ENCODE measurements at places on chromosomes 13 and 19.

DNA sequence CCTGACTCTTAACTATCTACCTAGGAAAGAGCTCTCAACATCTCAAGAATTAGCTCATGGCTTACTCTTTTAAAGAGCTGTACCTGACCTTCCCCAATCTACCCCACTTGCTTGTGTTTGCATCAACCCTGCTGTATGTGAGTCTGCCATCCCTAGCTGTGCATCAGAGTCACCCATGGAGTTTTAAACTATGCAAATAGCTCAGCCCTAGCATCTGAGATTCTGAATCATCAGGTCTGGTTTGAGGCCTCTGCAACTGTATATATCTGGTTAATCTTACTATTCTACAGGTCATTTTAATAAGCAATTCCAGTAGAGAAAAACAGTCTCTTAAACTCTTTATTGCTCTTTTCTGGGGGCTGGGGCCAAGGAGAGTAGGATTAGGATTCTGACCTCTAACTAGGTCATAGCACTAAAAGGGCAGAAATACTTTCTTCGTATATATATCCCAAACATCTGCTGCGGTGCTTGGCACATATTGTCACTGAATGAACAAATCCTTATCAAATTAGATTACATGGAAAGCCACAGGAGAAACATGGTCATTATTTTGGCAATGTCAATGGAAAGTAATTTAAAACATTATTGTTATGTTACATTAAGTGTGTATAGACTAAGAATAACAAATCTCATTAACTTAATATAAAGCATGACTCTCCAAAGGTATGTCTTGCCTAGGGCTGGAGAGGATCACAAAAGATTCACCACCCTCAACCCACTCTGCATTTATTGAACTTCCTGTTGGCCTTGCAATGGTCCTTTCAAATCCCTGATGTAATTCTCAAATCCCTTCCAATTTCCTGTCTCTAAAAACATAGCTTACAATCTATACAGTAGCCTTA, 232.2 kb downstream of the DACH1 start:
- no peak for DNase-seq

DNA sequence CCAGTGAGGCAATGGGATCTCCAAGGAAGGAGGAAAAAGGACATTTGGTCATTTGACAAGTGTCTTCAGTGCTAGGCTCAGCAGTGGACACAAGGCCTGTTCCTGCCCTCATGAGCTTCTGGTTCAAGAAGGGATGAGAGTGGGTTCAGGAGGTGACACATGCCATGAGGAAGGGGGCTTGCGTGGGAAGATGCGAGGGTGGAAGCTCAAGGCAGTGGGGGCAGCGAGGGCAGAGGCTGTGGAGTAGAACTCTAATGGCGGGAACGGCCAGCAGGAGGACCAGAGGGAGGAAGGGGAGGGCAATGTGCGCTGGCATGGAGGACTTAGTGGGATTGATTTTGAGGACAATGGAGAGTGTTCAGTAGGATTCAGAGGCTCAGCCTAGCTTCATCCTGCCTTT, 3.3 kb downstream of the PIK3R2 start:
- DNase-seq, result no peak

DNA sequence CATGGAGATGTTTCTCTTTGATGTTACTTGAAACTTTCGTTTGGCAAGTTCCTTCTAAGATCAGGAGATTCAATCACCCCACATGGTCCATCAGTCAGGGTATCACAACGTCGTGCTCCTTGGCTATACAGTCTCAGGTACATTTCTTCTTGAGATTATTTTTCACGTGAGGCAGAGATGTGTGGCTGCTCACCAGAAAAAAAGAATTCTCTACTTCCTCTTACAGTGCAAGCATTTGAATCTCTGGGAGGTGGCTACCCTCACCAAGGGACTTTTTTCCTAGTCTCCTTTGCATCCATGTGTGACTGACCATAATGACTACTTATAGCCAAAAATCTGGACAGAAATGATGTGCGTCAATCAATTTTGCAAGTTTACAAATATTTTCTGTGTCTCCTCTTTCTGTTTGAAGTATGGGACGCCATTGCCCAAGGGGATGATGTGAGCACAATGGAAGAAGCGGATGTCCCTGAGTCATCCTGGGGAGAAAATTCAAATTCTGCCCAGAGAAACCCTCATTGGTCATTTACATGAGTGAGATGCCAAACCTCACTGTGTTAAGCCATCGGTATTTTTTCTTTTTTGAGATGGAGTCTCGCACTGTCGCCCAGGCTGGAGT, 8.6 kb upstream of the LAIR2 start:
- DNase-seq, result no peak

DNA sequence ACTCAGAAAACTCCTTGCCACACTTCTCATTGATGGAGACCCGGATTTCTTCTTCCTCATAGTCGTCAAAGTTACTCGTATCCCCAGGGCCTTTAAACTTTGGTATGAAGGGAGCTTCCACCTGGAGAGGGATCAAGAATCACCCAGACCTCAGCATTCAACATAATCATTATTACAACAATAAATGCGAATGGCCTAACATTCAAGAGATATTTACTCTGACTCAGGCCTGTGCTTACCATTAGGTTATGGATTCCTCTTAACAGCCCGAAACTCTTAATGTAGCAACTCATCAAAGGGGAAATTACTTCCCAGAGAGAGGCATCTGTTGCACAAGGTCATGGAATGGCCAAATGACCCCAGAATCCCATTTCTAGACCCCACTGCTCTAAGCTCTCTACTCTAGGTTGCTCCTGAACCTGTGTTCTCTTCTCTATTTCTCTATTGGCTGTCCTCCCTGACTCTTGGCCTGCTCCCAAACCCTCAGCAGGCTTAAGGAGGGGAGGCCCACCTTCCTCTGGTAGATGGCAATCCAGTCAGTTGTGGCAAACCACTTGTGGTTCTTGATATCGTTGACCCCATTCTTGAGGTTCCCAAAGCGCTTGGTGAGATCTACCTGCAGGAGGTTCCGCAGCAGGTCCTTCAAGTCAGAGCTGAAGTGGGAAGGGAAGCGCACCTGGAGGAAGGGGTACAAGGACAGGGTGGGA, 2.7 kb upstream of the SAMD1 start:
- DNase-seq, result no peak

DNA sequence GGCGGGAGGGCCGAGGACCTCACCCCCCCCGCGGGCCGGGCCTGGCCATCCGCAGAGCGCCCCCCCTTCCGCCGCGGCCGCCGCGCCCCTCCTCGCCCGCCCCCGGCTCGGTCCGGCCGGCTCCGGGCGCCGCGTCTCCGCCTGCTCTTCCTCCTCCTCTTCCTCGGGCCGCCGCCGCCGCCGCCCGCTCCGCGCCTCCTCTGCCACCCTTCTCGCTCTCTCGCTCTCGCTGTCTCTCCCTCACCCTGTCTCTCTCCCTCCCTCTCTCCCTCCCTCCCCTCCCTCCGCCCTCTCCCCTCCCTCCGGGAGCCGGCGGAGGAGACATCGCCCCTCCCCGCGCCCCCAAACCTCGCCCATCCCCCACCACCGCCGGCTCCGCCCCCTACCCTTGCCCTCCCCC, at the start of gene SHANK1:
Gene SHANK1, minus strand, starts transcription at position 237 of the 400 bp plus-strand sequence. CDS start 2,883 bp downstream, outside the sequence.
- DNase-seq, result no peak

DNA sequence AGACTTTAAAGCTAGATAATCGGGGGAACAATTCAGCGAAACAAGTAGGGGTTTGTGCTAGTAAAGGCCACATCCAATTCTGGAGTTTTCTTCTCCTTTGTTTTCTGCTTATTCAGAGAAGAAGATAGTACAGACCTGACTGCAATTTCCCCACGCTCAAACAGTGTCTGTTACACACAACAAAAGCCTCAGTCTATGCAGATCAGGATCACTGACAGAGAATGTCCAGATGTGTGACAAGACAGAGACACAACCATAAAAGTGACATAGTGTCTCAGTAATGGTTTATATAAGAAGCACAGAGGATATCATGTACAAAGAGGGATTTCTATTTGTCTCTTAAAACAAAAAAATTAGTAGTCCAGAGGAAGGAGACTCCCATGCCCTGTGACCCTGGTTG, 70.7 kb upstream of the GTF3A start:
- no peak for DNase-seq

- no peak for DNase-seq
Measured at GRCh38 chr13:40351537-40352379, 314.7 kb downstream of the FOXO1 start.

- no peak for DNase-seq
Measured at GRCh38 chr13:98890186-98890585, 87.7 kb downstream of the DOCK9 start.

- DNase-seq, result no peak
Measured at GRCh38 chr19:41098762-41099161, 10.5 kb downstream of the CYP2A13 start.

- no peak for DNase-seq
Measured at GRCh38 chr19:51691584-51692428, 1.3 kb upstream of the SPACA6 start.

DNA sequence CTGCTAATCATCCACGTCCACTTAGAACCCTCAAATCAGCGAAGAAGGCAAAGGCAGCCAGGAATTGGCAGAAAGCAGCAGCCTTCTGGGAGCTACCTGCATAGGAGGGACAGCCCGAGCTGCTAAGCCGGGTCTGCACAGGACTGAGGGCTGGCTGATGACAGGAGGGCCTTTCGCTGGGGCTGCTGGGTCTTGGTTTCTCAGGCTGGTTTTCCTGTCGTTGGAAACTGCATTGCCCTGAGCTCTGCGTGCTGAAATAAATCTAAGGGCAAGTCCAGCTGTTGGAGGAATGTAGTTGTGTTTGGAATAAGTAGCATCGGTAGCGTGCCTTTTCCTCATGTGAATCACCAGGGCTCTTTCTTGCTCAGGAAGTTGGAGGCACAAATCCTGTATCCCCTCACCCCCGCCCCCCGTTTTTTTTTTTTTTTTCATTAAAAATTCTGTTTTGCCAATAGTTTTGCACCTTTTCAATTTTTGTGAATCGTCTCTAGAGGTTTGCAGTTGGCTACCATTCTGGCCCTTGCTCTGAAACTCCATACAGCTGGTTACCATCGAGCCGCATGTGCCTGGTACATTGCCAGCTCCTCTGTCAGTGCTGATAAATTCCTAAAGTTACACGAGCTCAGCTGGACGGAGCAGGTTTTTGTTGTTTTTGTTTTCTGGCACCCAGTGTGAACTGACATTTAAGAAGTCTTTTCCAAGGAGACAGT, 193.9 kb upstream of the RNF113B start:
- DNase-seq, result no peak

DNA sequence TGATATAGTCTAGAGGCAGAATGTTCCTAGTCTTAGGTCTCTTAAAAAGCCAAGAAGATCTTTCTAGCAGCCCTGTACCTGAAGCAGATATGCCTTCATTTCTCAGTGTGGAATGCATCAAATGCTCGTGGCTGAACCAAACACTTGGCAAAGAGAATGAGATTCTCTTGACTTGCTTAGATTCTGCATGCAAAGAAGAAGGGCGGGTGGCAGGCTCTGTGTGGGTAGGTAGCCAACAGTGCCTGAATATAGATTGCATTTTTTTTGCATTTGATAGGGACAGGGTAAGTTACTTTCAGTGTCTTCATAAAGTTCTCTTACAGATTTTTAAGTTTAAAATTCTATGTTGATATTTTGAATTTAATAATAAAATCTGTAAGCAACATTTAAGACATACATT, 27.3 kb downstream of the IFT88 start:
- no peak for DNase-seq

DNA sequence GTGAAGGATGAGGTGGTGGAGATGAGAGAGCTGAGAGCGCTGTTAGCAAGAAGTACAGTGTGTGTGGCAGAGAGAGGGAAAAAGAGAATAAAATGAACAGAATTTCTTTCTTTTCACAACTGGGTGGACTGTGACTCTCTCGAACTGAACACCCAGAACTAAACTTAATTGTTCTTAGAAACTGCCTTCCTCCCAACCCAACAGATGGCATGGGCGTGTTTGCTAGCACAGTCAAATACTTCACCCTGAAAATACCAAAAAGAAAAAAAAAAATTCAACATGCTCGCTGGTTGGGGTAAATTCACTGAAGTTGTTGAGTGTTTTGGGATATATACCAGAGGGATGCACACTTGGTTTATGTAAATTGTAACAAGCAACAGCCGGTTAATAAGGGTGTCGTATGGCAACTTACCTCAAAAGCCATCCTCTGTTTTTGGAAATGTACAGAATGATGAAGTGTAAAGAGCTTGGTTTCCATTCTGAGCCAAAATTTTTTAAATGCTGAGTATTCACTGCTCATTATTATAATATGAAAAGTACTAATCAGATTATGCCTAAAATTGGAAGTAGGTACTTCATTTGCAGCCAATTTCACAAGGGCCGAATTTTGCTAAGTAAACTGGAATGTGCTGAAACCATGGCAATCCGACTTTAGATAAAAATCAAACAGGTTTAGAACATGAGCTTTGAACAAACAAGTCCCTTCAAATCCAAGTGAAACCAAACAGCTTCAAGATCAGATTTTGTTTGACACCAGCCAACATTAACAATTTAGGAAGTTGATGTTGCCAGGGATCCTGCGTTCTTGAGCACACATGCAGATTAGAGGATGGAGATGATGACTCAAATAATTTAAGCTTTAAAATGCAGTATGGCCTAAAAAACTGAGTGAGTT, 115.8 kb downstream of the ZIC5 start:
- DNase-seq, result no peak

- DNase-seq, result no peak
Measured at GRCh38 chr19:19224150-19224851, 12.5 kb downstream of the NCAN start.

GRCh38 chr13:35343417-35343816, 133.1 kb downstream of the MAB21L1 start:
- DNase-seq, result no peak

DNA sequence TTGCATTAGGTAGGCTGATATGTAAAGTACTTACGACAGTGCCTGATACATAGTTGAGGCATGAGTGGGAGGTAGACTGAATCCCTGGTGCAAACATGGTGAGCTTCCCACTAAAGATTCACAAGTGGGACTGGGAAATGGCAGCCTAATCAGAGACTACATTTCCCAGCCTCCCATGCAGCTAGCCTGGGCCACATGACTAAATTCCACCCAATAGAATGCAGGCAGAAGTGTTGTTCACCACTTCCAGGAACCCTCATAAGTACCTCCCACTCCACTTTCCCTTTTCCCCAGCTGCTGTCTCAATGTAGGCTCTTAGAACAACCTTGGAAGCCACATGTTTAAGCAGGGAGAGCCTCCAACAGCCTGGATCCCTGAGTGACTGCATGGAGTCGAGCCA, 104.9 kb downstream of the CACNA1A start:
- DNase-seq, result no peak

- no peak for DNase-seq
Measured at GRCh38 chr13:81021284-81021840, 680.4 kb upstream of the SPRY2 start.
